ENCODE measurements at places on chromosomes 2 and 18.

GRCh38 chr18:3594760-3595368 lies 144.9 kb downstream of the TGIF1 start:
- DNase-seq: peak; percentile 39

- no peak for DNase-seq
Measured at GRCh38 chr2:196421880-196422279, 217.6 kb upstream of the CCDC150 start.

DNA sequence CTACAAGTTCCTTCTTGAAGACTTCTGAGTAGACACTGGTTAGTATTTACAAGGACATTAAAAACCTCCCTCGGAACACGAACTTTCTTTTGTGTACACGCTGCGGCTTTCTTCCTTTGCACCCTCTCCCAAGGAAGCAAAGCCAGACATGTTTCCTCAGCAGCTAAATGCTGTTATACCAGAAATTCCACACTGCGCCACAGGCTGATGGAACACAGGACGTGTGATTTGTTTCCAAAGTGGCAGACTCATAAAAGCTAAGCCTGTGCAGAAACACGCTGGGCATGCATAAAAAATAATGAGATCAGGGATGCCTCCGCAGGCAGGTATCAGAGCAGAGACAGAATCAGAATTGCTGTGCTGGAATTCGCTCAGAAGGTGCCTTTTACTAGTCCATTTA lies 73.0 kb upstream of the RGPD5 start:
- no peak for DNase-seq

GRCh38 chr2:6914828-6915227 lies 2.4 kb upstream of the RNF144A start:
- DNase-seq: no peak

GRCh38 chr2:18926631-18927524 lies 337.5 kb upstream of the NT5C1B start:
- DNase-seq: no peak

- peak; percentile 89 for DNase-seq
Measured at GRCh38 chr2:27683390-27684071, 19.8 kb downstream of the SLC4A1AP start.

DNA sequence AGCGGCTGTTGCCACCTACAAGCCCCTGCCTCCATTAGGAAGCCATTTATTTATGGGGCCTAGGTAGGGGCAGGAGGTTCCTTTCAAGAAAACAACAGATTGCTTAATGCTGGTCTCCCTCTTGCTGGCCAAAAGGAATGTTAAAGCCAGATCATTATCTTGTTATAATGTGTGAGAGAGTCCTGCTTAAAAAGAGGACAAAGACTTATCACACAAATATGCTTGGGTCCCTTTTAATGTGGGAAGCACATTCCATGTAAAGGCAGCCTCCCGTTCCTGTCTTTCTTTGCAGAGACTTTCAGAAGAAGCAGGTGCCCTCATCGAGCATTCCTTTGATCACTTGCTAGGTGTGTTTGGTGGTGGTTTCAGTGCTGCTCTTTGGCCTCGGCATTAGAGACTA lies 76.4 kb downstream of the AGAP1 start:
- no peak for DNase-seq
